ENCODE measurements at places on chromosomes 4 and X.
A peak's percentile ranks its signal among the peaks of the same experiment; 100 is the strongest.

GRCh38 chr4:94976371-94977011, 218.7 kb downstream of the BMPR1B start:
- DNase-seq, result no peak

GRCh38 chrX:38660395-38661102, 99.2 kb downstream of the TSPAN7 start:
- DNase-seq, result no peak

- DNase-seq, result no peak
Observed at GRCh38 chr4:90207887-90208454, 80.8 kb downstream of the CCSER1 start.

- no peak for DNase-seq
Observed at GRCh38 chr4:170134821-170135220, 45.1 kb upstream of the AADAT start.

DNA sequence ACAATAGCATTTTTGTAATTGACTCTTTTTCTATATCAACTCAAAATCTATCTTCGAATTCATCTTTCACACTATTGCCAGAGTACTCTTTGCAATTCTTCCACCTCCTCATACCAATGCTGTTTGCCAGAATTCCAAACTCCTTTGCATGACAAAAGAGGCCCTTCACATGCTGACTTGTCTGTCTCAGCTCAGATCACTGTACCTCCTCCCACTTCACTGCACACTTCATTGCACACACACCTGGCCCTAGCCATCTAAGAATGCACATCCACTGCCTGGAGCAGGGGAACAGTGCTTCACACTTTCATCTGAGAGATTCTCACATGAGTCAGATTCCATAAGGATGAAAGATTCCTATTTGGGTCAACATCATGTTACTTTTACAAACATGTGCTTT, 56.5 kb downstream of the PRDM5 start:
- no peak for DNase-seq

DNA sequence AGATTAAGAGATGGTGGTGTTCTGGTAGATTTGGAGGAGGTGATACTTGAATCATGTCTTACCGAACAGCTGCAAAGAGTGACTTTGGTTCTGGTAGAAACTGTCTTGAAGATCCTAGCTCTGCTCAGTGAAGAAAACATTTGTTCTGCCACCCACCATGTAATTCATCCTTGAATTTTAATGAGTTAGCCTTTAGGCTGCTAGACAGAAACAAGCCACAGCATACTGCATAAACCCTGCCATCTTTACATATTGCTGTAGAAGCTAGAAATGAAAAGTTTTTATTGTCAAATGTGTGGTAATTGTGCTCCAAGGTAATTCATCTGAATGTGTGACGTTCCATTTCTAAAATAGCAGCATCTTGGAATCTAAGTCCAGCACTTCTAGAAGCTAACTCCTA, 161.0 kb upstream of the RAPGEF2 start:
- DNase-seq, result no peak

DNA sequence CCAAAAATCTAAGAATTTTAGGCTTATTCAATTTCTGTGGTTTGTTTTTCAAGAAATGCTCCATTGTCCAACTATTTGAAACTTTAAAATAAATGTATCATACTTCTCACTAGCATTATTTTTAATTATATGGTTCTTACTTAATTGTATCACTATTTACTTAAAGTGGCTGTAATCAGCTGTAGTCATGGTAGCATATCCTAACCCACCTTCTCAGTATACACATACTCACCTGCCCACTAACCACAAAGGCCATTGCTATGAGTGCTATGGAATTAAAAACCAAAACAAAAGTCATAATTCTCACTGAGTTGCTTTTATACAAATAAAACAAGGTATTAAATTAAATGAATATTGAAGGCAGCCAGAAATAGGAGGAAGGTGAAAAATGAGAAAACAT, 5.0 kb downstream of the FBXO8 start:
- DNase-seq, result no peak

DNA sequence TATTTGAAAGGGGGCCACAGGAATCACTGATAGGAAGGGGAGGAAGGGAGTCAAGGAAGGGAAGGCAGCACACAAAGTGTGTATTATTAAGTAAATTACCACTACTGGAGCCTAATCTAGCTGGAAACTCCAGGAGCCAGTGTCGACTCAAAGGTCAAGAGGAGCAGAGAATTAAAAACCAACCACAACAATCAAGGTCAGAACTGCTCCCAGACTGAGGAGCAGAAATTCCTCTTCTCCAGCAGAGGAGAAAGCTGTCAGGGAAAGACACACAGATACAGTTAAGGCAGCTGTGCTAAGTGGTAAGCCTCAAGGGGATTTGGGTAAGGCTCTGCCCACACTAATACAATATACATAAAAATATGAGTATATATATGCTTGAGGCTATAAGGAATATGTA, 87.5 kb upstream of the PTPN13 start:
- DNase-seq, result no peak

DNA sequence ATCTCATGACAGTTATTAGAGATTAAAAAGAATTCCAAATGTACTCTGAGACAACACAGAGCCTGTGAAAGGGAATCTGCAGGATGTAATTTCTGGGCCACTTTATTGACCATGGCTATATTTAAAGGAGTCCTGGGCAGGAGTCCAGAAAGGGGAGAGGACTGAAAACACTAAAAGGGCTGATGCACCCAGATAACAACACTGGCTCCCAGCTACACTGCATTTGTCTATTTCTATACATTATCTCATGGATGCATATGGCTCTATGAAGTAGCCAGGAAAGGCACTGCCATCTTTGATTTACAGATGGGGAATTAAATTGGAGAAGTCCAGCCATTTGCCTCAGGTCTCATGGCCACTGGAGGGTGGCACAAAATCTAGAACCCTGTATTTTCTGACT, 56.0 kb downstream of the MED28 start:
- no peak for DNase-seq

DNA sequence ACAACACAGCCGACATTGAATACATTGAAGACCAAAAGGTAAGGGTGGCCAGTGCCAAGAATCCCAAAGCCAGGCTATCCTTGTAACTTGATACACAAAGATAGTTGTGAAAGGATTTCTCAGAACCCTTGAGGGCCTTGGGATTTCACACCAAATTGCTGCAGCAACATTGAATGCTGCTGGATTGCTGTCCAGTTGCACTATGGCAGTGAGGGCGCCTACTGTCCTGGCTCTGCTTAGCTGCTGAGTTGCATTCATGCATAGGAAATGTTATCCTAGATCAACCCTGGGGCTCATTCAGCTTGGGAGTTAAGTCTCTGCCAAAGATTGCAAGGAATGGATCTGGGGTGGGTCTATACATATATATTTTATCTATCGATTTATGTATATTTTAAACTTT, 38.7 kb downstream of the LONRF3 start:
- DNase-seq, result no peak

DNA sequence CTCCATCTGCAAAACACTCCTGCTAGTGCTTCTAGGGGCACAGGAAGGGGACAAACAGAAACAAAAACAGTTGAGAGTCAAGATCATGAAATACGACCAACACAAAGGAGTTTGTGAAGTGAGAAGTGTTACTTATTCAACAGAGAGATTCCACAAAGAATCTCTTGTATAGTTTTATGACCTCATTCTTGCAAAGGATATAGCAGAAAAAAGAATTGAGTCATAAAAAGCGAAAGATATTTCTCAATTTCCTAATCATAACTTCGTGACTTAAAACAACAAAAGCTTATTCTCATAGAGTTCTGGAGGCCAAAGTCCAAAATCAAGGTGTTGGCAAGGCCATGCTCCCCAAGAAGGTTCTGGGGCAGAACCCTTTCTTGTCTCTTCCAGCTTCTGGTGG, 40.7 kb downstream of the TIGD4 start:
- DNase-seq, result no peak

- no peak for DNase-seq
Observed at GRCh38 chr4:75686346-75686745, 13.1 kb upstream of the G3BP2 start.

- no peak for DNase-seq
Observed at GRCh38 chr4:41299486-41299885, 42.8 kb downstream of the UCHL1 start.

GRCh38 chr4:126705266-126705665, 927.5 kb upstream of the INTU start:
- no peak for DNase-seq

DNA sequence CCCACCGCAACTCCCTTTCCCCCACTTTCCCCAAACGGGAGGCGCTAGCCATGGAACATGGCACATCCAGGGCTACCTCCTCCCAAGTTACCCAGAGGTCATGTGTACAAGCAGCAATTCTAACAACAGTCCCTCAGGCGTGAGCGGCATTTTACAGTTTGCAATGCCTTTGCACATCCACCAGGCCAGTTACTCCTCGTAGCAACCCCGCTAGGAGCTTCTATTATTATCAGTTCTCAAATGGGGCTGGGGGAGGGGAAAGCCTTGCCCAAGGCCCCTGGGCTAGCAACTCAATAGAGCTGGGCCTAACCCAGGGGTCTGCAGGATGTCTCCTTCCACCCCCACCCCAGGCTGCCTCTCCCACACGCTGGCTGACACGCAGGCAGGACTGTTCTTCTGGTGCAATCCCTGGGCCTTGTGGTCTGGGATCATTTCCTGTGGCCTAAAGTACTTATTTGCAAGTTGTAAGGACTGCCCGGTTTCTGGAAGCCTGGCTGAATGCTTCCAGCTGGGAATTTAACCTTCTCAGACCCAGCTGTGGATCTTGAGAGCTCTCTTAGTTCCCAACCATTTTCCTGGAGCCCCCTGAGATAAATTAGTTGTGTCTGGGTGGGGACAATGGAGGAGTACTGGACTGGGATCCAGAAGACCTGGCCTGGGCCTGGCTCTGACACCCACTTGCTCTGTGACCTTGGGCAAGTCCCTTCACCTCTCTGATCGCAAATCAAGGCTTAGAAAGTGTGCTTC, 27.7 kb downstream of the PJA1 start:
- DNase-seq, result no peak

- DNase-seq, result no peak
Observed at GRCh38 chrX:19678941-19679340, 163.6 kb upstream of the MAP3K15 start.

GRCh38 chr4:102500352-102500695, 835 bp upstream of the NFKB1 start:
- no peak for DNase-seq

GRCh38 chrX:11375614-11376119, 82.5 kb downstream of the AMELX start:
- DNase-seq, result peak; percentile 49

DNA sequence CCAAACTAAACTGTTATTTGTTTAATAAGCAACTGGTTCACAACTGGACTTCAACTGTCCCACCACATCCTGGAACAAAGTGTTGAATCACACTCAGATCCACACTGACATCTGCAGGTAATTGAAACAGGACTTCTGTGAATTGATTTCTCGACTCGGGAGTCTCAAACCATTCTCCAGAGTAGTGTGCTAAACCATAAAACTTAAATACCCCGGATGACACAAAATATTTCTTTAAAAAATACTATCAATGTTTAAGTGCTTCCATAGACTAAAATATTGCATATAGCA, 95.4 kb upstream of the PLAC1 start:
- no peak for DNase-seq

DNA sequence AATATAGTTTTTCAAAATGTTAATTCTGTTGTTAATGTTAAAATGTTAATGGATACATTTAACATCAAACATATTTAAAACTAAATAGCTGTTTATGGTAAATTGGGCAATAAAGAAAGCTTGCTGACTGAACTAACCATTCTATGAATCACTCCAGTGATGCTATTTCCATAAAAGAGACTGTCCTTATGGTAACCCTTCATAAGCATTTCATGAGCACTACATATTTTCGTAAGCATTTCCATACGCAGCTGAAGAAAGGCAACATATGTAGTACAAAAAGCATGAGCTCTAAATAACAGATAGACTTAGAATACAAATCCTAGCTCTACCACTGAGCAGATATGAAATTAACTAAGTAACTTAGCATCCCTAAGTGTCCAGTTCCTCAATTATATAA, 188.9 kb downstream of the COL25A1 start:
- DNase-seq, result no peak
